Stimulated activated CD8-positive, alpha-beta memory T cell treated with anti-CD3 and anti-CD28 coated beads, Interleukin-4, amount 100 ng/mL, for 4 hours (primary cell): ENCODE measurements at places on chromosomes 11 and 22.

- DNase-seq: peak; percentile 35
Measured at GRCh38 chr11:119741369-119742262, 12.6 kb upstream of the NECTIN1 start.

DNA sequence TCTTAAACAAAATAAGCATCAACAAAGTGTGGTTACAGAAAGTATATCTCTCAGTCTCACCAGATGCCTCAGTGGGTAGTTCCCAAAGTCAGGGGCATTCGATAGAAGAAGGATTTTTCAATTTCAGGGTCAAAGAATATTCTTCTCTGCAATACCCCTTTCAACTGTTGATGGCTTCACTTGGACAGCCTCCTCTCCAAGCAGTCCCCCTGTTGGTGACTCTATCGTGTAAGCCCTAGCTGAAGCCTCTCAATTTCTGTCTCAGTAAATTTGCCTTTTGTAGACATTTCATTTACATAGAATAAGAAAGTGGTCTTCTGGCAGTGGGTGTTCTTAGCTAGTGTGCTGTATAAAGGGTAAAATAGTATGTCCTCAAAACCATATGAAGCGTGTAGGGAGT, 11.3 kb upstream of the CCDC83 start:
- no peak for DNase-seq

- DNase-seq: no peak
Measured at GRCh38 chr11:12529793-12530192, 144.4 kb upstream of the TEAD1 start.

- DNase-seq: no peak
Measured at GRCh38 chr22:35883031-35883620, 145.5 kb downstream of the RBFOX2 start.

DNA sequence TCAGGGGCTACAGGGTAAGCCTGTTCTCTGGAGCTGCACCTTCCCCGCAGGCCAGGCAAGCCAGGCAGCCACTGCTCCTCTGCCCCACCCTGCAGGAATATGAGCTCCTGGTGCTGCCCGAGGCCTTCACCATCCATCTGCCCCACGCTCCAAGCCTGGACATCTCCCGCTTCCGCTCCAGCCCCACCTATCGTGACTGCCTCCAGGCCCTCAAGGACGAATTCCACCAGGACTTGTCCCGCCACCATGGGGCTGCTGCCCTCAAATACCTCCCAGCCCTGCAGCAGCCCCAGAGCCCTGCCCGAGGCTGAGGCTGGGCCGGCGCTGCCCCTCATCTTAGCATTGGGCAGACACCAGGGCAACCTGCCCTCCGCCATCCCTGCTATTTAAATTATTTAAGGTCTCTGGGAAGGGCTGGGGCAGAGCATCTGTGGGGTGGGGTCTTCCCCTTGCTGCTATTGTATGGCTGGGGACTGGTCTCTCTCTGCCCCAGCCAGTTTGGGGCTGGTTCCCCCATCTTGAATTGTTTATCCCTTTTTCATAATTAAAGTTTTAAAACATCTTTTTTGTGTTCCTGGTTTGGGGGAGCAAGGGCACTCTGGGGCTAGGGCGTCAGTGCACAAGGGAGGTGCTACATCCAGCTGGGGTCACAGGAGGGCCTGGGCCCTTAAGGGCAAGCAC, 6.2 kb downstream of the LARGE2 start:
- DNase-seq: no peak
